ENCODE measurements at places on chromosomes 7 and 10.

- no peak for DNase-seq
These were observed 64.1 kb upstream of the DIP2C start for GRCh38 chr10:753530-753929.

- no peak for DNase-seq
These were observed 100.4 kb upstream of the PDGFA start for GRCh38 chr7:620056-620455.

DNA sequence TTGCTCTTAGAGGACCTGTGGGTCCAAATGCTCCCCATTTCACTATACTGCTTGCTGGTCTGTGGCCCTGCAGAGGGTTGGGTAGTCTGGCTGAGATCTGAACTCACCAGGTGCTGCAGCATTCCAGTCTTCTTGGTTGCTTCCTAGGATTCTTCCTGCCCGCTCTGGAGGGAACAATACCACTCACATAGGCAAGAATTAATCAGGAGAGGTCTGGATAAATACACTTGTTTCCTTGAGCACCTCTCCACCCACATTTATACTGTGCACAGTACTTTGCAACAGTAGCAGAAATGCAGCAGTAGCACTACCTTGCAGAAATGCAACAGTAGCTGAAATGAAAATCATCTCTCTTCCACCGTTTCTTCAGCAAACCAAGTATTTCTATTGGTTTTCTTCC, 125.3 kb downstream of the INSYN2A start:
- DNase-seq, result no peak

- DNase-seq, result no peak
These were observed 47.8 kb upstream of the JAZF1 start for GRCh38 chr7:28228396-28228795.

DNA sequence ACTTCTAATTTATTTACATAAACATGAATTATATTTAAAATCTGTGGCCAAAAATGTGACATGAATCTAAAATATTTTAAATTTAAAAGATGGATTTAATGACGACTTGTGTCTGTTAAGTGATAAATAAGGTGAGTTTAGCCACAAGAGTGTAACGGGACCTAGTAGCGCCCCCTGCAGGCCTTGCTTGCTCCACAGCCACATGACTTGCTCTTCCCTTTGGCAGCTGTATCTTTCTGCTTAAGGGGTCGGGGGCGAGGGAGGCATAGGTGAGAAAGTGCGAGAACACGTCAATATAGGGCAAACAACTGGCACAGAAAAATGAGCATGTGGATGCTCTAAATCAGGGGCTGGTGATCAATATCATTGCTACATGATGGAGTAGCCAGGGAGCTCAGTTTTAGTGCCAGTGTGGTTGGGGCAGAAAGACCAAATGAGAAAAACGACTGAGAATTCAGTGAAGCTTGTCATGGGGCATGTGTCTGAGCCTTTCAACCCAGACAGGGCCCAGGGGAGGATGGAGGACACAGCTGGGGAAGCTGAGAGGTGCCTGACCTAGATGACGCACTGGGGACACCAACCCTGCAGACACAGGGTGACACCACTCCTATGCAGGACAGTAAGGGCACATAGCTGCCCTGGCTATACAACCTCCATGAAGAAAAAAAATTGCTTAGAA, 49.8 kb downstream of the PAXIP1 start:
- DNase-seq, result peak; percentile 65

All from T-helper 2 cell (primary cell).